Suprapubic skin (tissue), 4 donors: ENCODE measurements at places on chromosomes 3 and 15. TPM values are rescaled to one million over a fixed set of nuclear protein-coding genes. Genes with fewer than 3 reads are reported as not detected.

Gene TTLL3
- total RNA-seq, result 42.4 TPM

GRCh38 chr3:161413855-161414210 is 42.5 kb upstream of the SPTSSB start:
- no peaks in the 10 kb centered on the region for H3K36me3 ChIP-seq
- no peak overlapping the region for H3K27ac ChIP-seq
- peaks cover 41% of the 10 kb centered on the region for H3K4me1 ChIP-seq
- no peaks in the 10 kb centered on the region for H3K27me3 ChIP-seq
- H3K4me3 ChIP-seq, result no peak overlapping the region
- DNase-seq, result no peak

DNA sequence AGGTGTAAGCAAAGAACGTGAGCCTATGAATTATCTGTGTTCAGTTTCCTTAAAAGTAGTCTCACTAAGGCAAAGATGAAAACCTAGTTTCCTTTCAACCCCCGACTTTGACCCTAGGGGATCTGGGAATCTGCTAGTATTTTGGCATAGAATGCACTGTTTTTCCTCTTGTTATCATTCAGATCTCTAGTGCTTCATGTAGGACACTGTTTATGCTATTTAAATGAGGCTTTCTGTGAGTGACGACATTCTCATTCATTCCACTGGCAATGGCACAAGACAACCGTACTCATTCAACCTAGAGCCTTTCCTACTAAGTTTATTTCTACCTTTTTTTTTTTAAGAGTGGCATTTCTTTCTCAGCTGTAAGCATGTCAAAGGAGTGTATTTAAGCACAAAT is 67.0 kb downstream of the CHAC1 start:
- H3K27me3 ChIP-seq, result no peaks in the 10 kb centered on the region
- no peak for DNase-seq
- H3K4me1 ChIP-seq, result peaks cover 27% of the 10 kb centered on the region
- no peak overlapping the region for H3K27ac ChIP-seq
- no peak overlapping the region for H3K4me3 ChIP-seq

GRCh38 chr3:182937293-182938051 is 42.9 kb downstream of the DCUN1D1 start:
- H3K36me3 ChIP-seq, result peaks cover 3% of the 10 kb centered on the region
- H3K27me3 ChIP-seq, result no peaks in the 10 kb centered on the region
- no peak overlapping the region for H3K27ac ChIP-seq
- H3K4me1 ChIP-seq, result no peaks in the 10 kb centered on the region

DNA sequence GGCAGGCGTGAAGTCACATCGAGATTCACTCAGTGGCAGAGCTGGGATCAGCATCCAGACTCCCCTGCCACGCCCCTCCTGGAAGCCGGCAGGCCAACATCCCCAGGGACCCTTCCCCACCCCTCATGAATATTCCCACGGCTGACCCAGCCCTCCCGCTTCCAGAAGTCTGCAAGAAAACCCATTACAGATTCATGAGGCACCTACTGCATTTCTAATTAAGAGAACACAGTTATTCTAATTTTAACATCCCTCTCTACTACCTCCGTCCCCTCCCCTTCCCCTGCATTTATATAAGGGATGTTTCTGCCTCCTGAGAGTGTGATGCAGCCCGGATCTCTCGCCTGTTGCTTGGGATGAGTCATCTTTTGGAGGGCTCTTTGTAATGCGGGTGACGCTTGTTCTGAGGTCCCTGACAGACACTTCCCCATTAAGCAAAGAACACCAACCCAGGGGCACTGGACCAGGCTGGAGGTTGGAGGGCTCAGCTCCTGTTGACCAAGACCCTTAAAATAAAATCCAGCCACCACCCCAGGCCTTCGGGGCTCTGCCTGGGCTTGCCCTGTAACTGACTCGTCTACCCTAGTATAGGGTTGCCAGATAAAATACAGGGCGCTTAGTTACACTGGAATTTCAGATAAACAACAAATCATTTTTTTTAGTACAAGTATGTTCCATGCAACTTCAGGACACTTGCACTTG is 118.7 kb downstream of the NUP210 start:
- H3K36me3 ChIP-seq, result no peaks in the 10 kb centered on the region
- no peaks in the 10 kb centered on the region for H3K4me1 ChIP-seq
- no peak for DNase-seq
